ENCODE measurements at places on chromosomes 3 and 15. TPM values are rescaled to one million over a fixed set of nuclear protein-coding genes. Genes with fewer than 3 reads are reported as not detected.

The CAPN3 gene
- 1.9 TPM for total RNA-seq

The CLDN18 gene
- total RNA-seq = not detected

The RYR3 gene
- total RNA-seq = 48.8 TPM

The EIF2B5 gene
- total RNA-seq = 61.7 TPM

The NANOGP8 gene
- not detected for total RNA-seq

The DUOX1 gene
- not detected for total RNA-seq

The OIP5 gene
- 3.4 TPM for total RNA-seq

The GADL1 gene
- 2.8 TPM for total RNA-seq

The DAG1 gene
- total RNA-seq = 30.7 TPM

The DYNLT2B gene
- 43.8 TPM for total RNA-seq

Data from parietal lobe (tissue), 2 donors.